ENCODE measurements at places on chromosomes 2 and 18.

GRCh38 chr2:127082974-127083373 lies 24.0 kb downstream of the BIN1 start:
- DNase-seq = no peak

DNA sequence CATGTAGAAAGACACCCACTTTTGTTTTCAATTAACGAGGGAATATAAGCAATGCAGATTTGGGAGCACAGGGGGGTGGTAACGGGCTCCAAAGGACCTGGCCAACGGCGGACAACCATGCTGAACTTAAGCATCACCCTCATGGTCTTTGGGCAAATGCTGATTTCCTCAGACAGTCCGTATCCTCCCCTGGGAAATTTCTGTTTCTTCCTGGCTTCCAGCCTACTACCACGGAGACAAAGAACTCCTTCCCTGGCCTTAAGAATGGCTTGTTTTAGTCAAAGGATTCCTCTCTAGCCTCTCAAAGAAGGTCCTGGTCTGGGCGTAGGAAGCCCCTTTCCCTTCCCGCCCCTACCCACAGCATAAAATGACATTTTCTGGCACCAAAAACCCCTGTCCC lies 34.3 kb downstream of the EN1 start:
- DNase-seq = no peak

GRCh38 chr2:95281786-95282185 lies 7.5 kb downstream of the PROM2 start:
- DNase-seq = no peak

GRCh38 chr18:46891742-46892214 lies 25.5 kb downstream of the PIAS2 start:
- no peak for DNase-seq

GRCh38 chr2:168192839-168193616 lies 54.4 kb downstream of the STK39 start:
- DNase-seq = no peak

DNA sequence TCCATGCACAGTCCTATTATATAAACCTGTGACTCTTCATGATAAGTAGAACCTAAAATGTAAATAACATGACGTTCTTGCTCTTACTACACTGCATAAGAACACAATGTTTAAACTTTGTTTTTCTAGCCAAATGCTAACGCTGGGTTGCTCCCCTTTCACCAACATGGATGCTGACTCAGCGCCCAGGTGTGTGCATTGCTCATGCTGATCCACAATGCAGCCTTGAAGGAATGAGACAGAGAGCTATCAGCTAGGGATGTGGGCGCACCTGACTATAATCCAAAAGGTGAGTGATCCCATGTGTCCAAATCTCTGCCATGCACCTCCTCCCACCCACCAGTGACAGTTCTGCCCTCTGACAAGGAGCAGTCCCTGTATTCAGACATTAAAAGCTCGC lies 235.0 kb downstream of the IRS1 start:
- no peak for DNase-seq

- no peak for DNase-seq
Observed at GRCh38 chr2:47003641-47004427, 88.2 kb upstream of the MCFD2 start.

Measured in RPMI8226 (cell line).